GM12891 (cell line): ENCODE measurements at places on chromosomes 7 and 10.

GRCh38 chr7:158121441-158122045 is 466.1 kb downstream of the PTPRN2 start:
- DNase-seq: no peak

DNA sequence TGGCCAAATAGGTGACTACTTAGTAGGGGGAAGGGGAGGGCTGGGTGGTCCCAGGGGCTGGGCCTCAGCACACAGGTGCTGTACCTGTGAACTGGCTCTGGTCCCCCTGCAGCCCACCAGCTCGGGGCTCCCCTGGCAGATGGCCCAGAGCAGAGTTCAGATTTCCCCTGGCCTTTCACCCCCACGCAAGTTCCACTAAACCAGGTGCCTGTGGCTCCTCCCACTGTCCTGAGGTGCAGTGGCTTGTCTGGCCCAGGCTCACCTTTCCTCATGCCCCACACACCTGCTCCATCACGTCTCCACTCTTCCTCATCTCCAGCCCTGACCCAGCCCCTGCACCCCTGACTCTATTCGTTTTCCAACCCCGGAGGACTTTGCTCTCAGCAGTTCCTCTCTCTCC is 47.3 kb upstream of the OPALIN start:
- no peak for DNase-seq

- DNase-seq: no peak
Measured at GRCh38 chr10:16907687-16908086, 90.5 kb upstream of the RSU1 start.

- no peak for DNase-seq
Measured at GRCh38 chr7:75980430-75981202, 13.8 kb downstream of the TMEM120A start.

GRCh38 chr10:13311177-13311575 is 11.3 kb upstream of the PHYH start:
- no peak for DNase-seq

- DNase-seq: no peak
Measured at GRCh38 chr10:91153508-91153907, 67.0 kb upstream of the PCGF5 start.

DNA sequence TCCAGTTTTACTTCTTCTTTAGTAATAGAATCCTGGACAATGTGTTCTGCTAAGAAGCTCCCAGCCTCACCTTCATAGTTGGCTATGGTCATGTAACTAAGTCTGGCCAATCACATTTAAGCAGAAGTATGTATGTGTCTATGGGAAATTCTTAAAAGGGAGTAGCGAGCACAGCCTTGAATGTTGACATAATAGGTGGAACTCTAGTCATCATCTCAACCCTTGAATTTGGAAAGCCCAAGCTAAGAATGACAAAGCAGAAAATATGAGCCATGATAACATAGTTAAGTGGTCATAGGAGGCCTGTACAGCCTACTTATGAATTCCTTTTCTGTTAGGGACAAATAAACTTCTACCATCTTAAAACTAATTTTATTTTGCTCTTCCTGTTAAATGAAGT is 134.1 kb downstream of the MAGI2 start:
- DNase-seq: no peak

DNA sequence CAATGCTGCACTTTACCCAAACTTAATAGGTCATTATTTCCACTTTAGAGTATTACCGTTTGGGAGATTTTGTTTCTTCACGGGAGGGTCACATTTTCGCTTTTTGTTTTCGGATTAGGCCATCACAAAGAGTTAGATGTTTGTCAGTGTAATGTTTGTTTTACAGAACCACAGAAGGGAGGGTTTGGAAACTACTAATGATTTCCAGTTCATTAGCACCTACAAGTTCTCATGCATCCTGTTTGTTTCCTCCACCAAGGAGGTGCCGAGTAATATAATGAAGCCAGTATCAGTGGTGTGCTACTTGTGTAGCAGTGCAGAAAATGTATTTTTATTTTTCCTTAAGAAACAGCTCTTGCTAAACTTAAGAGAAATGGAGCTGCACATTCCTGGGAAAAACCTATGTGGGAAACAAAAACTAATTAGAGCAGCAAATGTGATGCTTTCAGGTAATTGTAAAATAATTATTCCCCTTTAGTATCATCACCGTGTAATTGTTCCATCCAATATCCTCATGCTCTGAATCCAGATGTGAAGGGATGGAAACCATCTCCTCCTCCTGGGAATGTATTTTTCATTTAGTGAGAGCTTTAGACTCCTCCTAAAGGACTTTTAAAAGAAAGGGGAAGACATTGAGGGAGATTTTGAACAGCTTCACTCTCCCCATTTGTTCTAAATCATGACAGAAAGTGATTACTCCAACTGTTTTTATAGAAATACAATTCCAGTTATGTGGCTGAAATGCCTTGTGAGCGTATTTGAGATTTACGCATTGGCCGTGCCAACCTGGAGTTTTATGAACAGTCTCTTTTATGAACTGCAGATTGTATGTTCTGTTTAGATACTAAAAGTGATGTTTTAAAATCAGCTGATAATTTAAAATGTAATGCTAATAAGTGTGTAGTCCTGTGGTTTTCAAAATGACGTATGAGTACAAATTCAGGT is 5.6 kb downstream of the CELF2 start:
- DNase-seq: no peak

GRCh38 chr7:36283711-36284130 is 105.9 kb upstream of the ANLN start:
- peak; percentile 34 for DNase-seq

GRCh38 chr7:115133248-115133647 is 211.4 kb downstream of the MDFIC start:
- no peak for DNase-seq

GRCh38 chr10:128027822-128028507 is 98.3 kb downstream of the MKI67 start:
- DNase-seq: no peak
